Muscle of back (tissue), 13 donors: ENCODE measurements at places on chromosomes 7 and 10. TPM values are rescaled to one million over a fixed set of nuclear protein-coding genes. Genes with fewer than 3 reads are reported as not detected.

BPGM gene
- polyA plus RNA-seq: 25.4 TPM

MINDY4 gene
- 6.0 TPM for polyA plus RNA-seq

KIF20B gene
- polyA plus RNA-seq: 7.0 TPM

CYP26A1 gene
- not detected for polyA plus RNA-seq

PPP1R3C gene
- polyA plus RNA-seq: 124 TPM

STYXL1 gene
- polyA plus RNA-seq: 14.5 TPM

ITGA8 gene
- polyA plus RNA-seq: 5.8 TPM

ANLN gene
- 24.9 TPM for polyA plus RNA-seq

DPYSL4 gene
- polyA plus RNA-seq: 3.3 TPM

CXCL12 gene
- 203 TPM for polyA plus RNA-seq

CNNM1 gene
- polyA plus RNA-seq: not detected

DNA sequence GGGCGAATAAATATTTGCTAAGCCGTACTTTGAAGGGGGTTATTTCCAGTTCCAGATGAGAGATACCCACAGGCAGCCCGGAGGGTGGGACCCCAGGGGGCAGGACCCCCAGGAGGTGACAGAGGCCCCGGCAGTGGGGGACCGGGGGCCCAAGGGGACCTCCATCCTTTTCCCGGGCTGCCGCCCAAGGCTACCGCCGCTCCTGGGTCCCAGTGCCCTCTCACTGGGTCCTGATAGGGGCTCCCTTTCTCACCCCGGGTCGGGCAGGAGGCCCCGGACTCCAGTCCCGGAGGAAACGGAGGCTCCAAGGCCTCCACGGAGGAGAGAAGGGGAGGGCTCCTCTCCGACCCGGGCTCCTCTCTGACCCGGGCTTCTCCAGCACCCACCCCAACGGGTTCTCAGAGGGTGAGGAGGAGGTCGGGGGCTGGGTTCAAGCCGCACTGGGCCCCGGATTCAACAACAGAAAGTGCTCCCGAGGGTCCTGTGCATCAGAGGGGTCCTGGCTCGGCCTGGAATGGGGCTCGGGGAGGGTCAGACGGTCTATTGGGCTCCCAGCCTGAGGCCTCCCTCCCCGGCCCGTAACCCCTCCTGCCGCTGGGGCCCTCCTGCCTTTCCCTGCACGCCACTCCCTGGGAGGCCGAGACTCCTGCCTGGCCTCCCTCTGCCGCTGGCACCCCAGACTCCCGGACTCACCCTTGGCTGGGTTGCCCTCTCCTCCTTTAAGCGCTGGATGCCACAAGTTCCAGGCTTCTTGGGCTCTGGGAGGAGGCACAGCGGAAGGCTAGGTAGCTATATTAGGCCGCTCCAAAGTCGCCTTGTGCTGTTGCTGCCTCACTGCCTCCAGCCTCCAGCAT, 62.5 kb downstream of the ZNF37A start:
- no peak for DNase-seq

- no peak for DNase-seq
Observed at GRCh38 chr7:127532151-127532550, 53.2 kb downstream of the GCC1 start.

DNA sequence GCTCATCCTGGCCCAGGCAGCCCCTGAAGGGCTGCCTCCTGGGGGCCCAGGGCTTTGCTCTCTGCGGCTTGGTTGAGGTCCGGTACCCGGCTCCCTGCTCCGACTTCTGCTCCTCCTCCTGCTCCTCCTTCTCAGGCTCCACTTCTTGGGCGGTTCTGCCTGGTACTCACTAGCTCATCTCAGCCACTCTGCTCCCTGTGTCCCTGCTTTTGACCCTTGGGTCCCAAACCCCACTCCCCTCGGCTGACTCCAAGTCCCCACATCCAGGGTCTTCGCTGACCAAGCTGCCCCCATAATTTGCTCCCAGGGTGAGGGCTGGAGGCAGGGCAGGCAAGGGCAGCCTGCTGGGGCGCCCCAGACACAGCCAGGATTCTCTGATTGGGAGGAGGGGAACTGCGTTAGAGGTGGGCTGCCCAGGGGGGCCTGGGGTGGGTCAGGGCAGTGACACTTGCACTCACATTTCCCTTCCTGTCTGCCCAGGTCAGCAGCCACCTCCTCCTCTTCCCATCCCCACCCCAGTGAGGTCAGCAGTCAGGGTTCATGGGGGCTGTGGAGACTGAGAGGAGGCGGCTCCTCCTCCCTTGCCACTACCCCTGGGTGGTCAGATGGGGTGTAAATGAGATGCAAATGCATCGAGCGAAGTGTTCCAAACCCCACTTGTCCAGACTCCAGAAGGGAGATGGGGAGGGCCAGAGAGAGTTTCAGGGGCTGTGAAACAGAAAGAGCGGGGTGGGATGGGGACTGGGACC, 2.2 kb downstream of the SMARCD3 start:
- DNase-seq: no peak

GRCh38 chr10:30645340-30645827, 15.8 kb upstream of the LYZL2 start:
- peak; percentile 70 for DNase-seq

DNA sequence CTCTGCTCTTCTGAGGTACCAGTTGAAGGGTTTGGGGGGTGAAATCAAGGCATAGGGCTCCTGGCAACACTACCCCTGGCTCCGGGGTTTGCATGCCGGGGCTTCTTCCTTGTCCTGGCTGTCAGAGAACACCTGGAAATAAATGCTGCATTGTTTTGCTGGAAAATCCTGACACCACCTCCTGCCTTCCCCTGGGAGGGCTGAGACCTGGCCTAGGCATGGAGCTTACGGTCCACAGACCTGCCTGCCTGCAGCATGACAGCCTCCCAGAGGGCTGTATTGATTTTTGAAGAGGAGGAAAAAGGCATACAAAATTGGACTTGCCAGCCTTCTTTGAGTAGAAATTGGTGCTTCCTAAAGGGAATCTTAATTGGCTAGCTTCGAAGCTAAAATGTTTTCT, 227.1 kb downstream of the MGMT start:
- peak; percentile 18 for DNase-seq

DNA sequence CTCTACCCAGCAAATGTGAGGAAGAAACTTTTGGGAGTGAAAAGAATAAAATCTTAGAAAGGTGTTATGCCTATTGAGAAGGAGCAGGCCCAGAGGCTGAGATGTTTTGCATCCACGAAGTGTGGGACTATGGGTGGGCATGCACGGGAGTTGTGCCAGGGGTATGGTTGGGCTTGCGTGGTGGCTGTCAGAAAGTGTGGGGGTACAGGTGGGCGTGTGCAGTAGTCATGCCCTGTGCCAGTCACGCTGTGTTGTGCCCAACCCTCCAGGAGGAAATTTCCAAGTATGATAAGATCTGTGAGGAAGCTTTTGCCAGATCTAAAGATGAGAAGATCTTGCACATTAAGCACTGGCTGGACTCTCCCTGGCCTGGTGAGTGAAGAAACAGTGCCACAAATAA, 52.9 kb upstream of the ZMIZ2 start:
- no peak for DNase-seq

GRCh38 chr10:98513704-98514103, 67.0 kb upstream of the HPS1 start:
- no peak for DNase-seq

- no peak for DNase-seq
Observed at GRCh38 chr7:150828384-150828783, 23.9 kb upstream of the AOC1 start.

DNA sequence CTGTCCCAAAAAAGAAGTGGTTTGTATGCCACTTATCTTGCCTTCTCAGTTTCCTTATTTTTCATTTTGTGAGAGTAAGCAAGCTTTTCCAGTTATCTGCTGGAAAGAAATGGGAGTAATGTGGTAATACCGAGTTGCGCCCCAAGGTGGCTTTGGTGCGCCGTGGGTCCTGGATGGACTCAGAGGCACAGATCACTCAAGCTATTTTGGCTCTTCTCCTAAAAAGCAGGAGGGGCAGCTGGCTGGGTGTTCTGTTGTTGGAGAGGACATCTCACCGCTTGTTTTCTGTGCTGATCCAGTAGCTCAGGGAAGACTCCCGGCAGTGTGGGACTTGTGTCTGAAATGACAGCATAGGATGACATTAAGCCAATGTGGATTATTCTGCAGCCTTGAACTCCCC, 16.4 kb downstream of the PRKRIP1 start:
- DNase-seq: no peak

- DNase-seq: no peak
Observed at GRCh38 chr7:38731215-38731614, 100.0 kb upstream of the AMPH start.

DNA sequence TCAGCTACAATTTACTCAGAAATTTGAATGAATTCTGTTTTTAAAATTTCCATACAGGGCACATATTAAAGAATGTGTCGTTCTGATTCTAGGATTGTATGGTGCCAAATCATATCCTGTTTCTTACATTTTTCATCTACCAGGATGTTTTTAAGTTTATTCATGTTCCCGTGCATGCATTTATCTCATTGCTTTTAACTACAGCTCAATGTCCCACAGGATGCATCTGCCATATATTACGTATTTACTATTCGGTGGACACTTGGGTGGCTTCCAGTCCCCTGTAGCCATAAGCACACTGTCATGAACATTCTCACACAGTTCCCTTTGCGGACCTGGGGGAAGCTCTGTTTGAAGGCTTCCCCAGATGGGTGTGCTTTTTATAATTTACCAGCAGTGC, 122.3 kb downstream of the CCDC71L start:
- DNase-seq: peak; percentile 12

DNA sequence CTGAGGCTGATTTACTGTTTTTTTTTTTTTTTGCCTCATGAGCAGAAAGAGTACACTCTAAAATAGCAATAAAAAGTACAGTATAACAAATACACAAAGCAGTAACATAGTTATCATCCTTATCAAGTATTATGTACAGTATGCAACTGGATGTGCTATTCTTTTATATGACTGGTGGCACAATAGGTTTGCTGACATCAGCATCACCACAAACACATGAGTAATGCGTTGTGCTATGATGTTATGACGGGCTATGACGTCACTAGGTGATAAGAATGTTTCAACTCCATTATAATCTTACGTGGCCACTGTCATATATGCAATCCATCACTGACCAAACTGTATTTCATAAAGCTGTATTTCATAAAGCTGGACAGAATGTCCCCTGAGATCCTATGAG, 189.2 kb upstream of the GLI3 start:
- no peak for DNase-seq

- DNase-seq: peak; percentile 23
Observed at GRCh38 chr7:79317728-79318127, 135.7 kb downstream of the MAGI2 start.

DNA sequence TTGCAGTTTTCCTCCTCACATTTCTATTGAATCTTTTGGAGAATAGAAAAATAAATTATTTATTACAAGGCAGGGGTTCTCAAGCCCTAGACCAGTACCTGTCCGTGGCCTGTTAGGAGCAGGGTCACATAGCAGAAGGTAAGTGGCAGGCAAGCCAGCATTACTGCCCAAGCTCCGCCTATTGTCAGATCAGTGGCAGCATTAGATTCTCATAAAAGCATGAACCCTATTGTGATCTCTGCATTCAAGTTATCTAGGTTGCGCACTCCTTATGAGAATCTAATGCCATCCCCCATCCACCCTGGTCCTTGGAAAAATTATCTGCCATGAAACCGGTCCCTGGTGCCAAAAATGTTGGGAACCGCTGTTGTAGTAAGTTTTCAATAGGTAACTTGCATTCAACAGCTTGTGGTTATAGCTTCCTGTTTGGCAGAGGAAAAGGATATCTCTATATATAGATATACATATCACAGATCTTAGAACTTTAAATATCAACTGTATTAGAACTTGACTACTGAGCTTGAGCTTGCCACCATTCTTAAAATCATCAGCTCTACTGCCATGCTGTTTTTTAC, 165.1 kb downstream of the AHR start:
- no peak for DNase-seq

- no peak for DNase-seq
Observed at GRCh38 chr7:48085942-48086341, 3.1 kb upstream of the UPP1 start.

GRCh38 chr10:89351780-89352597, 24.2 kb downstream of the IFIT3 start:
- DNase-seq: peak; percentile 92

DNA sequence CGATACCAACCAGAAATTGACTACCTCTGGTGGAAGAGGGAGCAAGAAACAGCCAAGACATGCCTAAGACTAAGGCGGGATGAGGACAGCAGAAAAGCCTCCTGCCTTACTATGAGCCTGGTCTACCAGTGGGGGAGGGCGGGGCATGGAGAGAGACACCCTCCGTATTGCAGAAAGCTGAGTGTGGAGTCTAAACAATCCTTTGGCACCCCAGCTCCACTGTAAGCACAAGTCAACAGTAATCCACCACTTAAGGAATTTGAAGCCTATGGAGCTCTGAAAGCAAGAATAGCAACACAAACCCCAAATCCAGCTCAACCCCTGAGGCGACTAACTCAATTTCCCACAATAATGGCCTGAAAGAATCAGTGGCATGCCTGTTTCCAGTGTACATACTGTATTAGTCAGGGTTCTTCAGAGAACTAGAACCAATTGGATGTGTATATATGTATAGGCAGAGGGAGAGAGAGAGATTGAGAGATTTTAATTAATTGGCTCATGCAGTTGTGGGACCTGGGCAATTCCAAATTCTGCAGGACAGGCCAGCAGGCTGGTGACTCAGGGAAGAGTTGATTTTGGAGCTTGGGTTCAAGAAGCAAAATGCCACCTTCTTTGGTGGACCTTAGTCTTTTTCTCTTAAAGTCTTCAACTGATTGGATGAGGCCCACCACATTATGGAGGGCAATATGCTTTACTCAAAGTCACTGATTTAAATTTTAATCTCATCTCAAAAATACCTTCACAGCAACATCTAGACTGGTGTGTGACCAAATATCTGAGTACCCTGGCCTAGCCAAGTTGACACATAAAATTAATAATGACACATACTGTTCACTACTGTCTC, 13.5 kb downstream of the PPIF start:
- no peak for DNase-seq

GRCh38 chr7:120680985-120681384, 177.0 kb downstream of the TSPAN12 start:
- peak; percentile 78 for DNase-seq

GRCh38 chr7:40583667-40584444, 449.1 kb downstream of the SUGCT start:
- DNase-seq: peak; percentile 76

DNA sequence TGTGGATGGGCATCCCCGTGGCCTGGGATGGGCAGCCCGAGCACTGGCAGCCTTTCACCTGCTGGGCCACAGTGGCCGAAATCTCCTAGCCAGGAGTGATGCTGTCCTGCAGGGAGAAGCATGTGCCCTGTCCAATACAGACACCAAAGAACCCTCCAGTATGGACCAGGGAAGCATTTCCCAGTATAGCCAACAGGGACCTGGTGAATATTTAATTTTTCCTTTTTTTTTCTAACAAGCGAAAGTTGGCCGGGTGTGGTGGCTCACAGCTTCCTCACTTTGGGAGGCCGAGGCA, 11.0 kb downstream of the IMPDH1 start:
- DNase-seq: no peak
